ENCODE measurements at places on chromosomes 5 and 9.

DNA sequence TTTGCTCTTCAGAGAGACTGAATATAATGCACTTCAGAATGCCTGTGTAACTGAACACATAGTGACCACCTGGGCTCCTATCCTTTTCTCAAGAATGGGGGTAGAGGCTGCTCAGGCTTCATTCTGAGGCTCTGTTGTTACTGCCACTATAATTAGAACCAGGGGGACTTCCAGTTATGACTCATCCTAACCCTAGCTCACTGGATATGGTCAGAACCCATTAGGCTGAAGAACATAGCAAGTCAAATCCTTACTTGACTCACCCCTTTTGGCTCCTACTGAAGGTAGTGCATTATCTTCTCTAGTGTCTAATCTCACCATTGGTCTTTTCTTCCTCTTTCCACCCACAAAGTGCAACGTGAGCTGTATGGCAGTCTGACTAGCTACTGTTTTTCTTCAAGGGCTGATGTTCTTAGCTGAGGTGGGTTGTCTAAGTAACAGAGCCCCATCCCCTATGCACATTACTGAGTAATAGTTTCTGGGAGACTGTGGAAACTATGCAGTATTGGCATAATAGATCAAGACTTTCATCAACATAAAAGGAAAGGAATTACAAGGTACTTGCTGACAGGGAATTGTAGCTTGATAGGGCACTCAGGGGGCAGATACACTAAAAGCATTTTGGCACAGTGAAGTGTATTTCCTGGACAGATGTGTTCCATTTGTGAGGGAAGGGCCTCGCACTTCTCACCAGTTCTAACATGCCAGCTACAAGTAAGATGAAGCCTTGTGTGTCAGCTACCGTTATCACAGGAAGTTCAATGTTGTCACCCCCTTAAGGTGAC, 431.0 kb upstream of the MEF2C start:
- DNase-seq: peak; percentile 95

DNA sequence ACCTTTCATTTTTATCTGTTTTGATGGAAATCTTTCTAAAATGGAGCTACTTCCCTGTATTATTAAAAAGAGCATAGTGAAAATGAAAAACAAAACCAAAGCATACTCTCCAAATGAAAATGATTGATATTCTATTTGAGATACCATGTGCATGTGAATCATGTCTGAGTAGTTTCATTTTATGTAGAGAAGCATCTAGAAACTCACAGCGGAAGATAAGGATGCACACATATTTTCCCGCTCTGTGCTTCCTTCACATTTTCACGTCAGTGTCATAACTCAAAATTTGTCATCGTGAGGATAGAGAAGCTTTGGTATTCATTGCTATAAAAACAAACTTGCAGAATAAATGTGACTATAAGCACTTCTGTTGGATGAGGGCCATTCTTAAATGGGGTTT, 34.0 kb upstream of the CLINT1 start:
- no peak for DNase-seq

DNA sequence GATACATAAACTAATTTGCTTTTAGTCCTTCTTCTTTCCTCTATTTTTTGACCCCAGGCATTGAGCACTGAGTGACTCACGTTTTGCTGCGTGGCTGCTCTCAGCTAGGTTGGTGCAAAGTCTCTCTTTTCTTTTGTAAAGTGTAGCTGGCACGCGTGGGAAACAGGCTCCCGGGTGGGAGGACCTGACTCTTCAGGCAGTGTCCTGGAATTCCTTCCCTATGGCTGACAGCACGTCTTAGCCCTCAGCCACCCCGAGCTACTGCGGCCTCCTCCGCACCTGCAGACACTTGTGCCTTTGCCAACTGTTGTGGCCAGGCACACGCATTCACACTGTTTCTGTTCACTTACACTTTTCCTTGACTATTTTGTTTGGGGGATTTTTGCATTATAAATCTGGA, 877 bp upstream of the SCGB3A1 start:
- DNase-seq: no peak

GRCh38 chr9:81264516-81264915, 424.8 kb downstream of the TLE1 start:
- DNase-seq: no peak

DNA sequence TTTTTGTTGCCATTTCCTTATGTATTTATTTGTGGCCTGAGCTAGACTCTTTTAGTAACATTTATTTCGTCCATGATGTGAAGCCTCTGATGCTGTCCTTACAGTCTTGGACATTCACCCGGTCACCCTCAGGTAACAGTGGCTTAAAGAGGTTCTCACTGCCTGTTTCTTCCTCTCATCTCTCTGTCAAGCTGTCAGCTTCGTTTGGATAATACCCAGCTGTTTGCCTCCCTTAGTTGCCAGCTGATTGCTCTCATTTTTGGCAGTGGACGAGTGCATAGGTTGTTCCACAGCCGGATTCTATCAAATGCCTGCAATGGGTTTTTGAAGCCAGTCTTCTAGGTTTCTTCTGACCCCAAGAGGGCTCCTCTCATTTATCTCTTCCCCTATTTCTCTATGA, 427.7 kb downstream of the MED10 start:
- DNase-seq: no peak

DNA sequence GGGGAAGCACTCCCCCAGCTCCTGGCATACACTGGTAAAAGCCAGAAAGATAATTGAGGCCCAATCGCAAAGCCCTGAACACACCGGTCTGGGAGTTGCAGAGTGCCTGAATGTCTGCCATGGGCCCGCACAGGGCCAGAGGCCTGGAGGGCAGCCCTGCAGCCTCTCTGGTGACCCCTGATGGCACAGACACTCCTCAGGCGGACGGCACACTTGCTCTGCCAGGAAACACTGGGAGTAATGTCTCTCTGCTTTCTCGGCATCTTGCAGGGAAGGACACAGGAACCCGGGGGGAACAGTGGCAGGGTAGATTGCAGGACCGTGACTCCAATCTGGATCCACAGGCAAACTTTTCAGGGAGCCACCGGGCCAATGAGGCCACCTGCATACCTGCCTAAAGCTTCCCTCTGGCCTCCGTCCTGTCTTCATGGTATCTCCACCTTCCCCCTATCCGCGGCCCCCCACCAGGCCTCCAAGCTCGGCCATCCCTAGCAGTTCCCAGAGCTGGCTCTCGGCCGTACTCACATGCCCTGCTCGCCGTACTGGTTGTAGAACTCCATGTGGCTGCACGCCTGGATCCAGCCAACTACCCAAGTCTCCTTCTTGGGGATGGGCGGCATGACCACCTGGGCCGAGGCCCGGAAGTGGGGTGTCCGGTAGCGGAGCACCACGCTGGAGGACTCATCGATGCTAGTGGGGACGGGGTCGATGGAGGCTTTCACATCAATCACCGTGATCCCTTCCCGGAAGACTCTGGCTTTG, 797 bp downstream of the FAM78A start:
- no peak for DNase-seq

- no peak for DNase-seq
Measured at GRCh38 chr5:52804981-52805380, 17.3 kb downstream of the ITGA1 start.

DNA sequence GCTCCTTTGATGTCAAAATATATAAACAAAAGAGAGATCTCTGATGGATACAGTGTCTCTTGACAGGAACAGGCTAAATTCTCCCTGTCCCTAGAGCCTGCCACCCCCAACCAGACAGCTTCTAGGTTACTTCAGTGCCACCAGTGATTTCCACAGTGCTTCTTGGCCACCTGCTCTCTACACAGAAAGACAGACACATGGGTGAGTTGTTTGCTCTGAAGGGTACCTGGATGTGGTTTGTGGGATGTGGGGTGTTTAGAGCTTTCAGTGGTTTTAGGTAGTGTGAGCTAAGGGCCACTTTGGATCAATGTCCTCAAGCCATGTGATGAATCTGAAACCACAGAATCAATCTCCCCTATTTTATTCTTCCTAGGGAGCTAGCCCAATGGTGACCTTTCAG, 125.4 kb downstream of the ANKRD18B start:
- no peak for DNase-seq

GRCh38 chr9:26781906-26782305, 110.7 kb downstream of the CAAP1 start:
- no peak for DNase-seq

DNA sequence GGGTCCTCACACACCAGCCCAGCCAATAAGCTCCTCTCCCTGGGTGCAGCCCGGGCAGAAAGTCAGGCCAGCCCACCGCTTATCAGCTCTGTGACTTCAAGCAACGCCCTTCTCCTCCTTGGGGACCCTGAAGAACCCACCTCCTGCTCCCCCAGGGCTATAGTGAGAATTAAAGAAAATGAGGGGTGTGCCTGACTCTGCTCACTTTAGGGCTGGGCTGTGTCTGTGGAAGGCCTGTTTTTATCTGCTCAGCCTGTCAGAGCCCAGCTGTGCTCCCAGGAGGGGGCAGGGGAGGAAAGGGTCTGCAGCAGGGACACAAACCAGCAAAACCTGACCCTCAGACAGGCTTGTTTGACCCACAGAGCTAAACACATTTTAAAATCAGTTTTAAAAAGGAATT, 3.9 kb downstream of the GPRIN1 start:
- DNase-seq: no peak

DNA sequence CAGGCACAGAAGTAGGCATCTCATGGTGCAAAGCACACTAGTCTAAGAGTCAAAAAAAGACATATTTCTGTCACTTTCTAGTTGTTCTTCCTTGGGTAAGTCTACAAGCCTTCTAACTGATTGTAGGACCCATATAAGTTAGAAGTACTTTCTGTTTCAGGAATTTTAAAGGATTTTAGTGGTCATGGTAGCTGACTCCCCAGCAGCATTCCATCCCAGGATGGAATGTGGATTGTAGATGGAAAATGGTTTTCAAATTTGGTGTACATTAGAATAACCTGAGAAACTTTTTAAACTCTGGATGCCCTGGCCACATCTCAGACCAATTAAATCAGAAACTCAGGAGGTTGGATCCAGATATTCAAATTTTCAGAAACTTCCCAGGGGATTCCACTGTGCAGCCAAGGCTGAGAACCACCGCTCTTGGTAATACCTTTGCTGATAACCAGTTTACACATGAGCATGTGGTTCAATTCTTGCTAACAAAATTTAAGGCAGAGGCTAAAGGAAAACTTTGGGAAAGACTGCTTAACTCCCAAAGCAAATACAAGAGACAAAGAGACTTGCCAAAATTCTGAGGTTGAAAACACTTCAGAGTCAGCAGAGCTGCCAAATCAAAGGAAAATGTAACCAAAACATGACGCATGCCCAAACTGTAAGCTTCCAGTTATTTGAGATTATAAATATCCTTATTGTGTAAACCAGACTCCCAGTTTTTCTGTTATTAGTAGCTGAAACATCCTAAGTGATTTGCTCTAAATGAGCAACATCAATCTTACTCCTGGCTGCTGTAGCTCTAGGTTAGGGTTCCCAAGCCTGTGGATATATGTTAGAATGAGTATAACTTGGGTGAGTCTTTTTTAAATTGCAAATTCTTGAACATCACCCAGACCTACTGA, 145.4 kb upstream of the MTAP start:
- DNase-seq: peak; percentile 70

GRCh38 chr9:98851730-98852459, 44.4 kb downstream of the GALNT12 start:
- DNase-seq: peak; percentile 33

- no peak for DNase-seq
Measured at GRCh38 chr5:107652839-107653607, 17.7 kb downstream of the EFNA5 start.

- no peak for DNase-seq
Measured at GRCh38 chr5:93874491-93874890, 133.1 kb upstream of the POU5F2 start.

- DNase-seq: peak; percentile 8
Measured at GRCh38 chr9:77663754-77664153, 15.6 kb upstream of the GNA14 start.

All from mammary epithelial cell (primary cell).